ENCODE measurements at places on chromosomes 5 and 9.

- no peak for DNase-seq
Measured at GRCh38 chr5:169634606-169635005, 2.5 kb upstream of the DOCK2 start.

DNA sequence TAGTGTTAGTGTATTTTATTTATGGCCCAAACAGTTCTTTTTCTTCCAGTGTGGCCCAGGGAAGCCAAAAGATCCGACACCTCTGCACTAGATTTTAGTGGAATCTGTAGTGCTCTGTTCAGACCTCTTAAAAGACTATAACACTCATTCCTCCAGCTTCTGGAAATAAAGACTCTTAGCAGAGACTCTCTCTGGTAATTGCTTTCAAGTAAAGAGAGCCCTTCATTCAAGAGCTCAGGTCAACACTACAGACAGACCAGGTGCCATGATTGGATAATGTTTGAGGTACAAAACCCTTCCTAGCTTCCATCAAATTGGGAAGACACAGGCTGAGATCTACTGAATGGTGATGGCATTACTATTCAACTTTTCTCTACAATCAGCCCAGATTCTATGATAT lies 255.8 kb downstream of the PRDM9 start:
- DNase-seq, result no peak

- no peak for DNase-seq
Measured at GRCh38 chr9:137202966-137203365, 2.4 kb upstream of the TPRN start.

DNA sequence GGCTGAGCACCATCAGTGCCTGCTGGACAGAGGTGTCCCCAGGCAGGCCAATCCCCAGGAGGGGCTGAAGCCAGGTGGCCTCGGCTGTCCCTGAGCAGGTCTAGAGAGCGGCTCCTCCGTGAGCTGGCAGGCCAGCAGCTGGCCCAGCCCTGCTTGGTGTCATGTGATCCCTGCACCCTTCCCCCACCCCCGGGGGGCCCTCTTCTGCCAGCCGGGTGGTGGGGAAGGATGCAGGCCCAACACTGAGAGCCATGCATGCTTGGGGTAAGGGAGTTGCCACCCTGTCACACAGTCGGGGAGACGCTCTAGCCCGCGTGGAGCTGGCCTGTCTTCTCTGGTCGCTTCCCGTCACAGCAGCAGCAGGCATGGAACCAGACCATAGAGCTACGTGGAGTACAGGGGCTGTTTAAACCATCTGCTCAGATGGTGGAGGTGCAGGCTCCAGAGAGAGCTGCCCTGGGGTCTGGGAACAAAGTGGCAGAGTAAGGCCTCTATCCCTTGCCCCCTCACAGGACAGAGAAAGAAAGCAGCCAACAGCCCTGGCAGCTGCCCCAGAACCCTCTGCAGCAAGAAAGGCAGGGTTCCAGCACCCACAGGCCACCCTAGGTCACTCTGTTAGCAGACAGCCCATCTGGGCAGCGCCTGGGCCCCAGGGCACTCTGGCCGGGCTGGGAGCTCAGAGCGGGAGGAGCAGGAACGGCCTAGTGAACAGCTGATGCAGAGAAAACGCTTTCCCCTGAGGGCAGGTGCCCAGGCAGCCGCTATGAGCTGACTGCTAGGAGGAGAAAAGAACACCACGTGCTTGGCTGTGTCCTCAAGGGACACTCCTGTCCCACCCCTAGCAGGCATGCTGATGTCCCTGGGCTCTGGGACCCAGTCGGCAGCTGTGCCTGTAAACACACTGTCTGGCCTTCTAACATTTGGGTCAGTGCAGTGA lies 6.8 kb downstream of the RALGDS start:
- DNase-seq, result no peak

- no peak for DNase-seq
Measured at GRCh38 chr5:97022898-97023297, 87.0 kb downstream of the LNPEP start.

GRCh38 chr5:11322133-11322532 lies 561.1 kb upstream of the DAP start:
- no peak for DNase-seq

GRCh38 chr9:130601100-130601499 lies 21.7 kb downstream of the FUBP3 start:
- no peak for DNase-seq

DNA sequence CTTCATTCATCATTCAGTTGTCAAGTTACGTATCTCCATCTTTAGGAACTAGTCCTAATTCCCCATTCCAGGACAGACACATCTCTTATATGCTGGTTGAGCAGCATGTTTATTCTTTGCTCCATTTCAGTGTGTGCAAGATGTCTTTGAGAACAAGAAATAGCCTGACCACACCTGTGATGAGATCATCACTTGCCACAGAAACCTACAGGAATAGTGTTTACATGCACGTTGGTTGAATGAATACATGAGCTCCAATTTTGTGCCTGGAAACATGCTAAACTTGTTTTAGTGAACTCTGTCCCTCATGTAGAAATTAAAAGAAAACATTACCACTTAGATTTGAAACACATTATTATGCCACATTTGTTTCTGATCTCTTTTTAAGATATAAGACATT lies 489.1 kb downstream of the CDH18 start:
- no peak for DNase-seq

- DNase-seq, result no peak
Measured at GRCh38 chr9:129568560-129569501, 52.1 kb downstream of the C9orf50 start.

GRCh38 chr5:127446626-127447025 lies 70.8 kb upstream of the PRRC1 start:
- no peak for DNase-seq

- DNase-seq, result peak; percentile 1
Measured at GRCh38 chr5:144712090-144712489, 541.4 kb downstream of the KCTD16 start.

DNA sequence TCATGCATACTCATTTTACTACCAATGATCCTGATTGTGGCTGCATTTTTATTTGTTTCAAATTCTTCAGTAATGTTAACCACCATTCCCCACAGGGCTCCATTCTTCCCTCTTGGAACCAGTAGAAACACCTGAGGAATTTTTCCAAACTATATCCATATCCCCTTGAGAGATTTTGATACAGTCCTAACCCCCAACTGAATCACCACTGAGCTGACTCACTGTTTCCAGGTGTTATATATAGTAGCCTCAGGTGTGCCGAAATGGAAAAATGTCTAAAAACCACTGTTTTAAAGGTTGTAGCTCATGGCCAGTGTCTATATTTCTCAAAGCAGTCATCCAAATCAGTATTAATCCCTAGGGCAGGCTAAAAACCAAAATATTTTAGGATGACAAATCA lies 85.2 kb downstream of the MRPS27 start:
- DNase-seq, result no peak

GRCh38 chr5:64978546-64978945 lies 209.8 kb downstream of the CWC27 start:
- no peak for DNase-seq

- no peak for DNase-seq
Measured at GRCh38 chr5:6827526-6828219, 114.4 kb downstream of the TENT4A start.

DNA sequence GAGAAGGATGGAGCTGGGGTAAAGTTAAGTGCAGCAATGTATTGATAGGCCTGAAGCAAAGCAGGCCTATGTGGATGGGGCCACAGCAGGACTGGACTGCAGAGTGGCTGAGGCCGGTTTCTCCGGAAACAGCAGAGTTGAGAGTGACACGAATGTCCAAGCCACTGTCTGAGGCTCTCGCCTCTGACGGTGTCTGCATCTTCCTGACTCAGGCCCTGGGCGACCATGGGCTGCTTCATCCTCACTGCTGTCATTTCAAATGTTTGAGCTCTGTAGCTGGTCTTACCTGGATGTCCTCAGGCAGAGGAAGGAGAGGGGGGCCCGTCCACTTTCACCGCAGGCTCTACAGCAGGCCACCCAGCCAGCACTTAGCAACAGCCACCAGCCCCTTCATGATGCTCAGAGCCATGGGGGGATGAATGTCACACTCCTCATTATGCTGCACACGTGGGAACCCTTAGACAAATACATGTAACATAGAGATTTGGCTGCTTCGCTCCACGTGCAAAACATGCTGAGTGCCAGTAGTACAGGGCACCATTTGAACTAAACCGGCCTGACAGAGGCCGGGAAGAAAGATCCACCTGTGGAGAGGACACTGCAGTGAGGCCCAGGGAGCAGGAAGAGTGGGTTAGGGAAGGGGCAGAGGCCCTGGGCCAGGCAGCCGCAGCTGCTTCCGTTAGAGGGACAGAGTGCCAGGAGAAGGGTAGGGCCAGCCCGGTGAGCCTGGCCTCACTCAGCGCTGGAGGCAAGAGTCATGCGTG lies 31.7 kb upstream of the NXNL2 start:
- DNase-seq, result no peak

DNA sequence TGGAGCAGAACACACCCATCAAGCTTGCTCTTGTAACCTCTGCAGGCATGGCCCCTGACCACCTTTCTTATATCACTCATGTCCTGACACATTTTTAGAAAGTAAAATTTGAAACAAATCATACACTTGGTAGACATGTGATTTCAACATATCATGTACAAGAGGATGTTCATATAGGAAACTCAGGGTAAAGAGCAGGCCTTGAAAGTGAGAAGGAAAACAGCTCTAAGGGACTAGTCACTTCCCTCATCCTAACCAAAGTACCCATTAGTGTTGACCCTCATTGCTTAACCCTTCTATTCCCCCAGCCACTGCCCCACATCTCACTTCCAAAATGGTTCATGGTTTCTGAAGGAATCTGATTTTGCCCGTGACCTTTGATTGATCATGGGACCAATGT lies 492.4 kb upstream of the KLF4 start:
- no peak for DNase-seq

- DNase-seq, result no peak
Measured at GRCh38 chr9:138020120-138020794, 142.7 kb downstream of the CACNA1B start.

DNA sequence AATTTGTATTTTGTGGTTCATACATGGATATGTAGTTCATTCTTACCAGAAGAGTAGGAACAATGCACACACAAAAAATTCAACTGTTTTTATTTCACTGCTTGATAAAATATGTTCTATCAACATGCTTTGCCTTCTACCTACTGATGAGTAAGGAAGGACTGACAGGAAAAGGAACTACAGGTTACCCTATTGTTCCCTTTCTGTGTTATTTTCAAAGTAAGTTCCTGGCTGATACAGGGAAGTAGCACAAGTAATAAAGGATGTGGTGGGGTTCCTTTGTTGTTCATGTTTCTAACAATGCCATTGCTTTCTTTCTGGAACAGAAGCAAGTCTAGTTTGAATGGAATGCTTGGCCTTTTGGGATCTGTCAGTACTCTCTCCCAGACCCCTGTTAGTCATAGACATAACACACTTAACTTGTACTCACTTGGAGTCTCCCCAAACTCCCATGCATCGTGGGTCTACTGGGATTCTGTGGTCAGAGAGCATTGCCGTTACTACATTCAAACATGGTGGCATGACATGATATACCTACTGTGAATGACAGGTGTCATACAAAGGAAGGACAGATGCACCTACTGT lies 20.2 kb upstream of the ALDOB start:
- DNase-seq, result no peak

GRCh38 chr5:24280215-24280614 lies 364.6 kb downstream of the CDH10 start:
- DNase-seq, result no peak

DNA sequence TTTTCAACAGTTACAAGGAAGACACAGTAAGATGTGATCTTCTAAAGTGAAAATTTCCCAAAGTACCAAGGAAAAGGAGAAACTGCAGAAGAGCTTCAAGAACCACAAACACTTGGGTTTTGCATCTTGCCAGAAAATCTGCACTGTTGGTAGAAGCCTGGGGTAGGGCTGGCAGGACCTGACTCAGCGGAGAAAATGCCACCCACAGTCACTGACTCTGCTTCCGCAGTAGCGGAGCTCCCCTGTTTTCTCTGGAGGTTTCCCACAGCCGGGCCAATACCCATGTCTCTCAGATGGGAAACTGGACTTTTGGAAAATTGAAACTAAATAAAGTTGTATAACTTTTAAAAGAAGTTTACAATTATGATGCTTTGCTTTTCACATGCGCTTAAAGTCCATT lies 104.2 kb downstream of the MEF2C start:
- no peak for DNase-seq
